ENCODE measurements at places on chromosomes 13 and 19. TPM values are rescaled to one million over a fixed set of nuclear protein-coding genes. Genes with fewer than 3 reads are reported as not detected.

The PRR19 gene
- polyA plus RNA-seq, result 1.3 TPM

The PPP6R1 gene
- 47.8 TPM for polyA plus RNA-seq

The SPRY2 gene
- polyA plus RNA-seq, result 122 TPM

The TTYH1 gene
- 0.05 TPM for polyA plus RNA-seq

The CCNA1 gene
- polyA plus RNA-seq, result 0.21 TPM

The LILRB4 gene
- polyA plus RNA-seq, result not detected

The IL4I1 gene
- 0.35 TPM for polyA plus RNA-seq

The SPATA13 gene
- 4.7 TPM for polyA plus RNA-seq

The KRTDAP gene
- not detected for polyA plus RNA-seq

The PDS5B gene
- 3.7 TPM for polyA plus RNA-seq

The ZNF460 gene
- 4.3 TPM for polyA plus RNA-seq

The IFNL1 gene
- not detected for polyA plus RNA-seq

The USHBP1 gene
- polyA plus RNA-seq, result 0.05 TPM

The LYPD5 gene
- polyA plus RNA-seq, result 0.13 TPM

The GDF15 gene
- polyA plus RNA-seq, result 129 TPM

The SCEL gene
- polyA plus RNA-seq, result 0.02 TPM

The SNRPA gene
- polyA plus RNA-seq, result 69.5 TPM

Measured in SK-N-SH (cell line).